ENCODE measurements at places on chromosomes 7 and 10. TPM values are rescaled to one million over a fixed set of nuclear protein-coding genes. Genes with fewer than 3 reads are reported as not detected.
A peak's percentile ranks its signal among the peaks of the same experiment; 100 is the strongest.

GRCh38 chr7:72098807-72099580 lies 313.1 kb downstream of the CALN1 start:
- no peak for DNase-seq
- H3K27ac ChIP-seq = no peak overlapping the region
- H3K36me3 ChIP-seq = no peaks in the 10 kb centered on the region
- H3K27me3 ChIP-seq = no peaks in the 10 kb centered on the region
- no peaks in the 10 kb centered on the region for H3K4me1 ChIP-seq

DNA sequence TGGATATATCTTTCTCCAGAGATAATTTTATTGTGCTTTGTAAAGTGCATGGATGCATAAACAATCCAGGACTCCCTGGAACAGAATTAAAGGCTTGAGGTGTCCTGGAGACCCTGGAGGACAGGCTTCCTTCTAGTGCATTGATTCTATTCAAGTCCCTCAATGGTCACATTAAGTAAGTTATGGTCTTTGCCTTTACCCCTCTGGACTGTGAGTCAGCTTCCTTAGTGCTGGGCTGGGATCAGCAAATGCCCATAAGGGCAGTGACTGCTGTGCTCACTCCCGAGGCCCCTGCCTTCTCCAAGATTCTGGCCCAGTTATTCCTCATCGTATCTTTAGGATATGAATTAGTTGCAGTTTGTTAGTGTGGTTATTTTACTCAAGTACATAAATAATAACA lies 178.7 kb upstream of the PRSS58 start:
- no peaks in the 10 kb centered on the region for H3K27me3 ChIP-seq
- H3K27ac ChIP-seq = no peak overlapping the region
- H3K36me3 ChIP-seq = no peaks in the 10 kb centered on the region
- DNase-seq = no peak
- H3K4me1 ChIP-seq = peaks cover 13% of the 10 kb centered on the region
- no peak overlapping the region for H3K4me3 ChIP-seq

DNA sequence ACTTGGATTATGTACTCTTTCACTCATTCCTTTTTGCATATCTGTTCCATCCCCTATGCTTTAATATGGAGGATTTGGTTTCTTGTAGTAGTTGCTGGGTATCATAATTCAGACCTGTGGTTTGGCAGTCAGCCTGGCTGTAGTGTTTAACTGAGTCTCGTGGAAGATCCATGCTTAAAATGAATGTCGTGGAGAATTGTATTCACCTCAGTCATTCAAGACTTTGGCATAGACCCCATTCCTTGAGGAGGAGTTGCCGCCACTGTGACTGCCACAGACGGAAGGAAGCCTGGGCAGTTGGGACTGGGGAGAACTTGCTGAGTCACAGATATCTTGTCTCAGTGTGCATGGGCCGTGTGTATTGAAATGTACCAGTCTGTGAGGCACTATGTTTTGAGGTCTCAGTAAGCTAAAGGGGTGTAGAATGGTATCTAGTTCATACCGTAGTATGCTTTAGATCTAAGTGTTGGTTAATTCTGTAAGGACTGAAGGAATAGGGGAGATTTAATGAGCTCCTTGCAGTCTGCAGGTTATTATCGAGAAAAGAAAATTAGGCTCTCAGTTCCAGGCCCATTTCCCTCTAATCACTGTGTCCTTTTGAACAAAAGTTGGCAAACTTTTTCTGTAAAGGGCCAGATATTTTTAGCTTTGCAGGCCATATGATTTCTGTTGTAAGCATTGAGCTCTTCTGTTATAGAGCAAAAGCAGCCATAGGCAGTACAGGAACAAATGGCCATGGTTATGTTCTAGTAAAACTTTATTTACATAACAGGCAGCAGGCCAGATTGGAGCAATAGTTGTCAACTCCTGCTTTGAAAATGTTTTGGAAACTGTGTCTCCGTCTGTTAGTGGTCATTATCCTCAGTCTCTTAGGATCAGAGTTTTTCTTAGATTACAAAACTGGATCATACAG lies 76.8 kb downstream of the TPST1 start:
- no peaks in the 10 kb centered on the region for H3K4me1 ChIP-seq
- no peaks in the 10 kb centered on the region for H3K36me3 ChIP-seq
- no peak overlapping the region for H3K4me3 ChIP-seq
- H3K27ac ChIP-seq = no peak overlapping the region
- DNase-seq = no peak
- no peaks in the 10 kb centered on the region for H3K27me3 ChIP-seq

DNA sequence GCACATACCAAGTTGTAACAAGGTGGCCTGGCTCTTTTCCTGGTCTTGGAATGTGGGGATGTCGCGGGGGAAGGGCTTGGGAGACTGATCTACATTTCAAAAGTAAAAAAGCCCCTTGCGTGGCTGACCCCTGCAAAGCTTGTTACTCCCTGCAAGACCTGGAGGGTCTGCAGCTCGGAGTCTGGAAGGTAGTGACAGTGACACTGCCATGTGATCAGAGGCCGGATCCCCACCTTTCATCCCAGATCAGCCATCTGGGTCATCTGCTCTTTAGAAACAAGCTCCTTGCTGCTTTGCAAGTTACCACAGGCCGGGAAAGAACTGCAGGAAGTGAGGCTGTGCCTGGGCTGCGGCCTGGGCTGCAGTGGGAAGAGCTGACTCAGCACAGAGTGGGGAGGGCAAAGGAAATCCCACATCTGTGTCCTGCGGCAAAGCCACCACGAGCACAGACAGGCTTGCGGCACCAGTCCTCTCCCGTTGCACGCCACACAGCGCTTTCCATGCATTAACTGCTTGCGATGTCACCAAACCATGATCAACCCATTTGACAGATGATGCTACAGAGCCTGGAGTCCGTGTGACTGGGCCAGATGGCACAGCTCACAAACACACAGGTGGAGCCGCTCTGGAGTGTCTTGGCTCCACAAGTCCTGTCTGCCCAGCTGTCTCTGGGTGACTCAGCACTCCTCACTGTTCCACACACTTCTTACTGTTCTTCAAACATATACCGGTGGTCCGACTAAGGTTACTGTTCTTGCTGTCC lies 97.7 kb downstream of the SH3PXD2A start:
- DNase-seq = peak; percentile 71
- no peaks in the 10 kb centered on the region for H3K36me3 ChIP-seq
- H3K27ac ChIP-seq = no peak overlapping the region
- peaks cover 9% of the 10 kb centered on the region for H3K4me1 ChIP-seq
- H3K27me3 ChIP-seq = no peaks in the 10 kb centered on the region

- H3K36me3 ChIP-seq = no peaks in the 10 kb centered on the region
- H3K4me1 ChIP-seq = no peaks in the 10 kb centered on the region
- no peak overlapping the region for H3K27ac ChIP-seq
- DNase-seq = no peak
- H3K27me3 ChIP-seq = no peaks in the 10 kb centered on the region
Observed at GRCh38 chr10:122445904-122446303, 8.5 kb upstream of the ARMS2 start.

DNA sequence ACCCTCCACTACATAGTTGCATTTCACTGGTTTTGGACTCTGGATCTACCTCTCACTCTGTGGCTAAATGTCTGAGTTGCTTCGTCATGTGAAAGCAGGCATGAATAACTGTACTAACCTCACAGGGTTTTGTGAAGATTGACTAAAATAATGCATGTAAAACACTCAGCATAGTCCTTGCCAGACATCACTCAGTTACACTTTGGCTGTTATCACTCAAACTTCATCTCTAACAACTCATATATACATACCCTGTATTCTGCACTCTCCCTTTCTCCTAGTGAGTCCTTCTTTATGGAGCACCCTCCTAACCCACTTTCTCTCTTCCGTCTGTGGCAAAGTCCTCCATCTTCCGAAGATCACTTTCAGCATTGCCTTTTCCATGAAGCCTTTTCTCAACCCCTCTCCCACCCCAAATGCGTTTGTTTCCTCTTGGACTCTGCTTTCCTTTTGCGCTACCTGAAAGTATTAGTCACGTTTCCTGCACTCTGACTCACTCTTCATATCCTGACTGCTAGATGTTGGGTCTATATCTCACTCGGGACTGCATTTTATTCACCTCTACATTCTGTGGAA lies 72.6 kb downstream of the OSBPL3 start:
- peak overlapping the region; percentile 15 for H3K27ac ChIP-seq
- no peaks in the 10 kb centered on the region for H3K36me3 ChIP-seq
- no peaks in the 10 kb centered on the region for H3K27me3 ChIP-seq
- peaks cover 57% of the 10 kb centered on the region for H3K4me1 ChIP-seq

DNA sequence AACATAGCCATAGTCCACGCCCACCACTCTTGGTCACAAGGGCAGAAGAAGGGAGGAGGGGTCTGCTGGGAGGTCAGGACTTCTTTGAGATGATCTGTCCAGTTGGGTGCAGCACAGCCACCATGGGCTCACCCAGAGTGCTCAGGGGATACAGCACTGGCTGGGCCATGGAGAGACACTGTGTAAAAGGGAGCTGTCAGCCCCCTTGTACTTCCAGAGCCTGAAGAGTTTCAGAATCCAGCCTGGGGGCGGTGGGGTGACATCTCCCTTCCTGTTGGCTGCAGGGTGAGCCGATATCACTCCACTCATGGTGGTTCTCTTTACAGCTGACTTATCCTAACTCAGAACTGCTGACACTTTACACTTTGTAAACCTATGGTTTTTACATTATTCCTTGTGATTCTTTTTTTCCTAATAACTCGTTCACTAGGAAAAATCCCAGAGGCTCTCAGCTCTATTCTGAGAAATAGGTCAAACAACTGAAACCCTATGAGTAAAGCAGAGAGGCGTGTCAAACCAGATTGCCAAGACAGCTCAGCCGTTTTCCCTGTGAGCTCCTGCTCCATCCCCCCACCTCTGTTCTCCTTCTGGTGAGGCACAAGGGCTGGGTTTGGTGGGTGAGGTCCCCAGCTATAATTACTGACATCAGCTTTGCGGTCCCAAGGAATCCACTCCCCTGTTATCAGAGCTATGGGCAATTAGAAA lies 3.2 kb upstream of the MRPS24 start:
- H3K36me3 ChIP-seq = peaks cover 10% of the 10 kb centered on the region
- H3K27me3 ChIP-seq = no peaks in the 10 kb centered on the region
- no peak overlapping the region for H3K4me3 ChIP-seq

GRCh38 chr10:30763918-30764317 lies 134.4 kb upstream of the LYZL2 start:
- peaks cover 18% of the 10 kb centered on the region for H3K4me1 ChIP-seq
- DNase-seq = no peak
- no peak overlapping the region for H3K27ac ChIP-seq
- H3K4me3 ChIP-seq = no peak overlapping the region
- no peaks in the 10 kb centered on the region for H3K36me3 ChIP-seq

GCK gene
- total RNA-seq = not detected

LIPJ gene
- not detected for total RNA-seq

TTYH3 gene
- 47.1 TPM for total RNA-seq
